Skeletal muscle cell (primary cell): ENCODE measurements at places on chromosomes 11 and 22.

DNA sequence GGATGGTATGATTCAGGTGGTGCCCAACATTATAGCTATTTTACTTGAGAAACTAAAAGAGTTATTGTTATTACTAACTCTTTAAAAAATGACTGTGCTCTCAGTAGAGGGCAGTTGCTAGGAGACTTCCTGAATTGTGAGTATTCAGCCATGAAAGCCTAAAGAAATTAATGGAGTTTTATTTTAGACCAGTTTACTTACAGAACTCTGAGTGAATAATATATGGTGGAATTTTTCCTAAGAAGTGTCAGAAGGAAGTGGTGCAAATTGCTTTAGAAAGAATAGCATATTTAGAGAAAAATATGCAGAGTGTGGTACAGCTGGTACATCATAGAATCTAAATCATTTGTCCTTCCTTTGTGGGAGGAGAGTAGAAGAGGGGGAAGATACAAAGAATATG is 689.9 kb upstream of the CCDC90B start:
- DNase-seq: no peak

DNA sequence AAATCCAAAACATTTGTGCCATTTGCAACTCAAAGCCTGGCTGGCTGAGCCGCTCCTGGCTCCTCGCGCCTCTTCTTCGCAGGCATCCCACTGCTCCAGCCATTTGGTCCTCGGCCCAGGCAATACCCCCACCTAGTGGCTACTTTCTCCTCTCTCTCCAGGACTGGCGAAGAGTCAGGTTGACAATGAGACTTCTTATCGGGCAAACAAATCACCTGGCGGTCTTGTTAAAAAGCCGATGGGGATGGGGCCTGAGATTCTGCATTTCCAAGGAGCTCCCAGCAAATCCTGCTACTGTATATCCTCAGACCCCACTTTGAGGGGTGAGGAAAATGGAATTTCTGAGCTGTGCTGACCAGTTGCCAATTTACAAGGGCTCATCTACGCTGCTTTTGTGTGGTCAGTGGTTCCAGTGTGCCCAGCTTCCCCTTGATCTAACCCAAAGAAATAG is 89.0 kb downstream of the ISX start:
- DNase-seq: no peak

GRCh38 chr22:45208993-45209838 is 31.5 kb downstream of the KIAA0930 start:
- DNase-seq: no peak

DNA sequence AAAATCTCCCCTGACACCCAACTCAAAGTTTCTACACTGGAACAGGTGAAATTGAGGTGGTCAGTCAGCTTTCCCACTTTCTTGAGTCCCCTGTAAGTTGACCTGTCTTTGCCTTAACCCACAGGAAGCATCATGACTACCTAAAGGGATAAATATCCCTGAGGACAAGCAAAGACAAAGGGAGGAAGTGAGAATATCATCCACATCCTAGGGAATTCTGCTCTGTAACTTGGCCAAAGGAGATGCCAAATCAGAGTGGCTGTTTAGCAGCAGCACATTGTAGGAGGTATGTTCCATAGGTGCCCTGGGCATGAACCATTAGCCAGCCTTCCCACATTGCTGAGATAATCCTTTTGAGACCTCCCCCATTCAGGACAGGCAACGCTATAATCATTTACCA is 40.9 kb upstream of the MRPL17 start:
- no peak for DNase-seq

- peak; percentile 87 for DNase-seq
Observed at GRCh38 chr11:66694732-66695207, 17.1 kb upstream of the RBM4B start.

GRCh38 chr22:19043121-19044085 is 78.8 kb downstream of the DGCR2 start:
- DNase-seq: no peak

DNA sequence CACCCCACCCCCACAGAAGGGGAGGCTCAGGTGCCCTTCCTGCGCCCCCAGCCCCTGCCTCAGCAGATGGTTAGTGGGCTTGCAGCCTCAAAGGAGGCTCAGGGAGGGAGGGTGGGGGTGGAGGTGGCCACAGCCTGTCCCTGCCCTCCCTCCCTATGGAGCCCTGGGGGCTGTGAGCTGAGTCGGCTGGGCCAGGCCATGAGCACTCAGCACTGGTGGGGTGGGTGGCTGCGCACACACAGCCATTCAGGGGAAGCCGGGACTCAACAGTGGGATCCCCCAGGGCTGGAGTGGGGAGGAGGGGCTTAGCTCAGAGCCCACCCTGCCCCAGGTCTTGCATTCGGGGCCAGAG is 50.2 kb downstream of the FLRT1 start:
- DNase-seq: no peak

GRCh38 chr11:11584530-11584810 is 37.3 kb downstream of the GALNT18 start:
- peak; percentile 74 for DNase-seq

- peak; percentile 26 for DNase-seq
Observed at GRCh38 chr11:19849107-19849789, 136.6 kb downstream of the NAV2 start.

- no peak for DNase-seq
Observed at GRCh38 chr22:42425337-42425988, 6.7 kb downstream of the NFAM1 start.

- DNase-seq: no peak
Observed at GRCh38 chr11:328012-328411, 7.4 kb upstream of the IFITM3 start.
